EH (cell line): ENCODE measurements at places on chromosomes 6 and 20.

- DNase-seq, result no peak
These were observed 2.7 kb downstream of the KHDRBS2 start for GRCh38 chr6:62283365-62283764.

DNA sequence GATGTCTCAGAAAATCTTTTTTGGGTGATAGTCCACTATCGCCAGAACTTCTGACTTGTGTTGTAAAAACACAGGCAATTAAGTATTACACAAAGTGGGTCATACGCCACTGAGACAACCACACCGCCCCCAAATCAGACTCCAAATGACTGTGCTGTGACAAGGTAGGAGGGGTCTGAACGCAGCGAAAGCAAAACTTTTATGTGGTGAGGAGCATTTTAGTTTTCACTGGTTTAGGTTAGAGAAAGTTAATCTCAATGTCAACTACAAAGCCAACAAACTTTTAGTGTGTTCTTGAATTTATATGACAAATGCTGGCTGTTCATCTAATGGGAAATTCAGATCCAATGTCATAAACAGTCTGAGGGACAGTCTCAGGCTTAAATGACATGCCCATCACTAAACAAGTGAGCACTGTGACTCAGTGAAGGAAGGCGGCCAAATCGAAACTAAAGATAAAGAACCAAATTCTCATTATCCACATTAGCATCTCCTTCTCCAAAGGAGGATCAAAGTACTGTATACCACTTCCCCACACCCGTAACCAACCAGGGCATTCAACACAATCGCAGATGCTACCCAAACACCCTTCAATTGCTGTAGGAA, 186.7 kb downstream of the GJA10 start:
- no peak for DNase-seq

DNA sequence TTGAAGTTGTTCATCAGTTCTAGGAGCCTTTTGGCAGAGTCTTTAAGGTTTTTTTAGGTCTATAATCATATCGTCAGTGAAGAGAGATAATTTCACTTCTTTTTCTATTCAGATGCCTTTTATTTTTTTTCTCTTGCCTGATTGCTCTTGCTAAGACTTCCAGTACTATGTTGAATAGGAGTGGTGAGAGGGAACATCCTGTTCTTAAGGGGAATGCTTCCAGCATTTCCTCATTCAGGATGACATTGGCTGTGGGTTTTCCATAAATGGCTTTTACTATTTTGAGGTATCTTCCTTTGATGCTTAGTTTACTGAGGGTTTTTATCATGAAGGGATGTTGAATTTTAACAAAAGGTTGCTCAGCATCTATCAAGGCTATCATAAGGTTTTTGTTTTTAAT, 109.5 kb downstream of the CLVS2 start:
- no peak for DNase-seq

GRCh38 chr20:36742558-36742957, 3.3 kb downstream of the NDRG3 start:
- no peak for DNase-seq

DNA sequence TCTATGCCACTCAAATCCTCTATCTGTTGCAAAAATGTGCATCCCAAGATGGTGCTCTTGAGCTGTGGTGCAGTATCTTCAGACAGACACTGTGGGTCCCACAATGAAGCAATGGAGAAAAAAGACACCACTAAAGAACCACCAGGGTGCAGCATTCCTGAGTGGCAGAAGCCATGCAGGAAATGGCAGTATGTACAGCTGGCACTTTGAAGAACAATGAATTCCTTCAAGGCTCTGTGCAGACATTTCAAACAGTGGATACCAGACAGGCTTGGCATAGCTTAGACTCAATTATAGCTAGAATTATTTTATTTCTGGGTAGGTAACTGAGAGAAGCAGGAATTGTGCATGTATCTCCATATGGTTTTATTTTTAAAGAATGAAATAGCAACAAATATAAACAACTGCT, 24.0 kb upstream of the HDAC2 start:
- DNase-seq, result peak; percentile 94

GRCh38 chr6:155974359-155974758, 518.7 kb upstream of the NOX3 start:
- no peak for DNase-seq

DNA sequence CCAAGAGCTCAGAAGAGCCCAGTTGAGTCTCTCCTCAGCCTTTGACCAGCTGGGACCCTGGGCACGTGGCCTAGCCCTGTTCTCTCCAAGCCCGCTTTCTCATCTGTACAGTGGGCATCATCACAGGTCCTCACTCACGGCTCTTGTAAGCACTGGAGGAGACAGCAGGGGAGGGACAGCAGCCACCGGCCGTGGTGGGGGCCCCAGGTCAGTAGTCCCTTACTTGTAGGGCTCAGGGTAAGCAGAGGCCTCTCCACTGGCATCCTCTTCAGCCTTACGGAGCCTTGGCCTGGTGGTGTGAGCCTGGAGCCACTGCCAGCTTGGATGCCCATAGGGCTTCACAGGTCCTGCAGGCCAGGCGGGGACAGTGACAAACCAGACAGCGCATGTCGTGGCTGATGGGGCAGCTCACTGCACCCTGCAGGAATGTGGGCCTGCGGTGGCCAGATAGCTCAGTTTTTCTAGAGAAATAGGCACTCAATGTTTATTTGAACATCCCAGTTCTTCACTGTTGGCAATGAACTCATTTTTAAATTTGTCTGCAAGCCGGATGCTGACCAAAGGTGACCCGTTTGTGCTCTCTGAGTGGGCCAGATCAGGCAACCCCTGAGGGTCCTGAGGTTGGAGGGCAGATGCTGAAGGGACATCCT, 65.1 kb downstream of the ADNP start:
- no peak for DNase-seq

DNA sequence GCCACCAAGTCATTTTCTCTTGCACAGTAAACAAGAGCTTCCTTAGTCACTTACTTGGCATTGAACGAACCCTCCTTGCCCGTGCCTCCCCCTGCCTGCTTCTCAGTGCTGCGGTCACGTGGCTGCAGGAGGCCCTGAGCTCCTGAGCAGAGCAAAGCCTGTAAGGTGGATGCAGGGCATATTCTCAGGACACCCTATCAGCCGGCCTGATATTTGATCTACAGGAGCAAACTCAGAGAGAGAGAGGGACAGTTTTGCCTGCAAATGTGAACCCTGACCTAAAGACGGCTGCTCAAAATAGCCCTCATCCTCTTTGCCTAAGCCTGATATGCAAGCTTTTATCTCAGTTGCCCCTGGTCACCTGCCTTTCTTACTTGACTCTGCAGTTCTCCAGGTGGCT, 93.0 kb upstream of the POPDC3 start:
- peak; percentile 15 for DNase-seq

- no peak for DNase-seq
These were observed 63.0 kb downstream of the EZR start for GRCh38 chr6:158756126-158756525.

- DNase-seq, result no peak
These were observed 135.1 kb upstream of the COL21A1 start for GRCh38 chr6:56382416-56382940.

- DNase-seq, result no peak
These were observed 35.8 kb upstream of the NOP56 start for GRCh38 chr20:2616634-2617033.

GRCh38 chr20:5657190-5657875, 92.9 kb upstream of the SHLD1 start:
- peak; percentile 97 for DNase-seq

DNA sequence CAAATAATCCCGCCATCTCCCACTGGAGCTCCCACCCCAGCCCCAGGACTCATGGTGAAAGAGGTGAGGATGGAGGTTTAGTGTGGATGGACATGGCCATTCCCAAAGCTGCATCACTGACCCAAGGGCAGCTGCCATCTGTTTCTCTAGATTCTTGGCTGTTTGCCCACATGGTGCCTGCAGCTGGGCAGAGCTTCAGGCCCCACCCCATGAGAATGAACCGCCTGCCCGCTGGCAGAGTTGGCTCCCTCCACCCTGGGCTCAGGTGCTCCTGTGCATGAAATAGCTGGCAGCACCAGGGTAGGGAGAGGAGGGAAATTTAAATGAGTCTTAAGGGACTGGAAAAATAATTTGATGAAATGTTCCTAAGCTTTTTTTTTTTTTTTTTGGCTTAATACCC, 17.4 kb downstream of the SCML4 start:
- no peak for DNase-seq

GRCh38 chr6:150937132-150937906, 71.8 kb downstream of the MTHFD1L start:
- no peak for DNase-seq

GRCh38 chr20:12528591-12529041, 480.2 kb upstream of the SPTLC3 start:
- no peak for DNase-seq

GRCh38 chr6:169677096-169677495, 24.7 kb downstream of the WDR27 start:
- DNase-seq, result peak; percentile 70

DNA sequence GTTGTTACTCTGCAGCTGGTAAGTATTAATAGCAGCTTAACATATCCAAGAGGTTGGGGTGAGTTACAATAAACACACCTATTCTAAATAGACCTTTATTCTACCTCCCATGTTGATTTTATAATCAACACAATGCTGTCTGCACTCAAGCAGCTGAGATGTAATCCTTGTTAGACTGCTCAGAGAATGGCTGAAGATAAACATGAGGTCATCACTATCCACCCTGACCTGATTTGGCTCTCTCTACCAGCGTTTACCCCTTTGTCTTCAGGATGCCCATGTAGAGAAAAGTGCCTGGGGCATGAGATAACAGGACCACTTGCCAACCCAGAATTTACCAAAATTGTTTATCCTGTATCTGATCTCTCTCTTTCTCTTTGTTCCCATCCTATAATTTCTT, 220.7 kb upstream of the DEFB112 start:
- DNase-seq, result no peak

DNA sequence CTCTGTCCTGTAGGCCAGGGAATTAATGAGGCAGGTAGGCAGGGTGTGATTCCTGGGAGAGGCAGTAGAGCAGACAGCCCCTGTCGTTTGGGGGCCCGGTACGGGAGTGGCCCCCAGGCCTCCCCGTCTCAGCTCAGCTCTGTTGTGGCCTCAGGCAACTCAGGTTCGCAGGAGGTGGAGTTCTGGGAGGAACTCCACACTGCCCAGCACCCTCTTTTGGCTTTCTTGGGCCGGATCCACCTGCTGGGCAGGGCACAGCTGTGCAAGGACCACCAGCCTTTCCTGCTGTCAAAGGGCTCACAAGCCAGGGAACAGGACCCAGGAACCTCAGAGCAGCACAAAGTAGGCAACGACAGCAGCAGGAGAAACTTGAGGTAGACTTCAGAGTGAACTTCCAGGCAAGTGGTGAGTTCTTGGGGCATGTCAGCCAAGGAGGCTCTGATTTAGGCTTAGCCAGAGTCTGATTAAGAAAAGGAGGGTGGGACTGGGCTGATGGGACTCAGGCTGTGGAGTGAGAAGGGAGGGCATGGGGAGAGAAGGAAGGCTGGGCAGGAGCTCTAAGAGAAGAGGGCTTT, 36.9 kb downstream of the RAB44 start:
- no peak for DNase-seq

DNA sequence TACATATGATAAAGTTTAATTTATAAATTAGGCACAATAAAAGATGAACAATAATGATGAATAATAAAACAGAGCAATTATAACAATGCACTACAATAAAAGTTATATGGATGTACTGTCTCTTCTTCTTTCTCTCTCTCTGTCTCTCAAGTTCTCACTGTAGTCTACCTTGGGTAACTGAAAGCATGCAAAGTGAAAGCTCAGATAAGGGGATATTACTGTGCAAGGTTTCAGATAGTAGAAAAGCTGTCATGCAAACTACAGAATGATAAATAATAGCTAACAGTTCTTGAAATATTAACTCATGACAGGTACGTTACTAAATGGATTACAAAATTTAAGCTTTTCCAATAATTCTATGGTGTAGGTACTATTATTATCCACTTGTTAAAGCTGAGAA, 311.9 kb upstream of the PRDM1 start:
- DNase-seq, result no peak

DNA sequence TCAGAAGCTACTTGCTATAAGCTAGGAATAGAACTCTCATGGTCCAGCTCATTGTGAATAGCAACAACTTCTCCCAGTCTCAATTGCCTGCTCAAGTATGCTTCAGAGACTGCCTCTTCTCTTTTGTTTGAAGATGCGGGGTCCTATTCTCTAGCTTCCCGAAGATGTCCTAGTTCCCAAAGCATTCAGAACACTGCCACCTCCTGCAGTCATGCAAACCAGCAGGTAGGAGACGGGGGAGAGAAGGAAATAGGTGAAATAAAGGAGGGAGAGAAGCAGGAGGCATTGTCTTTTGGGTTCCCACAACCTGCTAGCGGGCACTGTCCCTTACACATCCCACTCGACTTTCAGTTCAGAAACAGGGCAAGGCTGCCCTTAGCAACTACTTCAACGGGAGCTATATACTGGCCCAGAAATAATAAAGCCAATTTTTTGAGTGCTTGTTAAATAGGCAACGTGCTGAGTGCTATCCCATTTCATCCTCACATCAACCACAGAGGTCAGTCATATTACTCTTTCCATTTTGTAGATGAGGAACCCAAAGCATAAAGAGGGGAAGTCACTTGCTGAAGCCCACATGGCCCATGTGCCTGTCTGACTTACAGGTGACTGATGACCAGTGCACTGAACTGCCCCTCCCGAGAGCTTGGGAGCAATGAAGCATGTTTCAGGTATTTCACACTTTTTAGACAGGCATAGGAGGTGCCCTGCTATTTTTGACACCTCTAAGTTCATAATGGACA, 61.9 kb upstream of the ATXN1 start:
- no peak for DNase-seq

DNA sequence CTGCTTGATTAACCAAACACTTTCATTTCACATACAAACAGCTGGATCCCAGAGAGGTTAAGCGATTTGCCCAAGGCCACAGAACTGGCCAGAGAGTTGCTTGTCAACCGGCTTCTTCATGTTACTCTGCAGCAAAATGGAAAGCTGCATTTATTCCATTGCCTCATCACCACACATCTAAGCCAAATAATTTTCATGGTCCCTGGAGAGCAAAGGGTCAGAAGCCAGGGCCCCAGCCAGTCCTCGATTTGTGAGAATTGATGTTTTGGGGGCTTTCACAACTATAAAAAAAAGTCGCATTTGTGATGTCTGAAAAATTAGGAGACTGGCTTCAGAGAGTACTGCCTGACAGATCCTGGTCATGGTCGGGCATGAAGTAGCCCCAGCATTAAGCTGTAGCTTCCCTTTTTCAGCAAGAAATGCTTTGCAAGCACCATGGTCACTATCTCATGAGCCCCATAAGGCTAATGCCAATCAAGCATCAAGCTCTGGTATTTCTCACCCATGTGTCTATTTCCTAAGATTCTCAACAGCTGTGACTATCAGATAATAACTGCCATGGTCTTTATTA, 95.8 kb downstream of the BANF2 start:
- DNase-seq, result no peak

GRCh38 chr6:107506145-107506544, 16.2 kb downstream of the SOBP start:
- DNase-seq, result no peak

- DNase-seq, result peak; percentile 38
These were observed 65.7 kb upstream of the EEF1A1 start for GRCh38 chr6:73586416-73586974.

- no peak for DNase-seq
These were observed 8.4 kb upstream of the FAM162B start for GRCh38 chr6:116773886-116774285.

- peak; percentile 41 for DNase-seq
These were observed 130.7 kb downstream of the AIG1 start for GRCh38 chr6:143191361-143191760.
